Stimulated activated CD8-positive, alpha-beta memory T cell treated with anti-CD3 and anti-CD28 coated beads, Interleukin-15, amount 100 ng/mL, for 1 hour (primary cell): ENCODE measurements at places on chromosomes 13 and 19.

DNA sequence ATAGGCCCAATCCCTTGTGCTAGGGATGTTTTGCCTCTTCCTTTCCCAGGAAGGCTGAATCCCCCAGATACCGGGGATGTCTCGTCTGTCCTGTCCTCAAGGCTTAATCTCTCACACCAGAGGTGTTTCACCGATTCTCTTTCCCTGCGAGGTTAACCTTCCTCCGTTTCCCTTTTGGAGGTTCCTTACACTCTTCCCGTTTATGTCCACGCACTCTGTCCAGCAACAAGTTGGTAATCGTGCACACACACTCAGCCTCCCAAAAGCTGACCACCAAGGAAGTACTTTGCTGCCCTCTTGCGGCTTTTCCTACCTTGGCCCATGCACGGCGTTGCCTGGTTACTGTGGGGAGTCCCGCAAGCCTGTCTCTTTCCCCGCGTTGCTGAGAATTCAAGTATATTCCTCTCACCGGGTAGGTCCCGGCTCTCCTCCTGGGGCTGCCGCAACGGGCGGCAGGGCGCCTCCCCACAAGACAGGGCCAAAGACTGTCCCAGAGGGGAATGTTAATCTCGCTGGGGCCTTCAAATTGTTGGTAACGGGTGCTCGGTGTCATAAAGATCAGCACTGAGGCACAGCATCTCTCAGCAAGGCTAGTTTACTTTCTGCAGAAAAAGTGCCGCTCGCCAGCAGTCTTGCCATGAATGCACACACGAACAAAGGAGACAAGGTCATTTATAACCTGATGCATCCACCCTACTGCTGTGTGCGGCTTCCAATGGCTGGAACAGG is 36.7 kb upstream of the CD177 start:
- no peak for DNase-seq

GRCh38 chr19:45668342-45668871 is 386 bp downstream of the GIPR start:
- DNase-seq, result no peak

DNA sequence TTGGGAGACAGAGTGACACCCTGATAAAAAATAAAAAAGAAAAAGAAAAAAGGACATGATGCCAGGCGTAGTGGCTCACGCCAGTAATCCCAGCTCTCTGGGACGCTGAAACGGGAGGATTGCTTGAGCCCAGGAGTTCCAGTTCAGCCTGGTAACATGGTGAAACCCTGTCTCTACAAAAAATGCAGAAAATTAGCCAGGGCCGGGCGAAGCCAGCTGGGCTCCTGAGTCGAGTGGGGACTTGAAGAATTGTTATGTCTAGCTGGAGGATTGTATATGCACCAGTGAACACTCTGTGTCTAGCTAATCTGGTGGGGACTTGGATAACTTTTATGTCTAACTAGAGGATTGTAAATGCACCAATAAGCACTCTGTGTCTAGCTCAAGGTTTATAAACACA is 32.3 kb downstream of the TMPRSS9 start:
- no peak for DNase-seq

GRCh38 chr13:26280822-26281221 is 26.9 kb downstream of the CDK8 start:
- DNase-seq, result no peak

GRCh38 chr13:108306860-108307259 is 37.3 kb downstream of the TNFSF13B start:
- no peak for DNase-seq

- no peak for DNase-seq
Measured at GRCh38 chr19:18501832-18502231, 20.0 kb downstream of the ELL start.

DNA sequence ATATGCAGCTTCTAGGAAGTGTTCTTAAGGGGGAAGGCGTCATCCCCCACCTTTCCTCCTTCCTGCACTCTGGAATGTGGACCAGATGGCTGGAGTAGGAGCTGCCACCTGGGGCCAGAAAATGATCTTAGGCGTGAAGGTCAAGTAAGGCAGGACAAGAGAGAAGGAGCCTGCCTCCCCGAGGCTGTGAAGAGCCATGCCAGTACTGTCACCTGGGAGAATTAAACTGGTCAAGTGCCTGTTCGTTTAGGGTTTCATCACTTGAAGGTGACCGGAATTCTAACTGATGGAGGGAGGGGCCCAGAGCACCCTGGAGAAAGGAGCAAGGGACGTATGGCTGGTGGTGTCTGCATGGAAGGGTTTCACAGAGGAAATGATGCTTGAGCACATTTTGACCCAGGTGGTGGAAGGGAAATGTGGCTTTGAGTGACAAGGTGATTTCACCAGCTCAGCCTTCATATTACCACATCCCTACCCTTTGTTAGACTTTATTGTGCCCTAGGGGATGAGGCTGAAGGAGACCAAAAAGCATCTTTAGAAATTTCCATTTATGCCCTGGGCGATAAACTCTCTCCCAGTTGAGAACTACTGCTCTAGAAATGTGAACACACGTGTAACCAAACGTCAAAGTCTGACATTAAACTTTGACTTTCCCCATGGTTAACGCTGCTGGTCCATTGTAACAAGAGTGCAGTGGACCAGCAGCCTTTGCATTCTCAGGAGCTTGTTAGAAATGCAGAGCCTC is 37.5 kb downstream of the PPP2R1A start:
- DNase-seq, result no peak

DNA sequence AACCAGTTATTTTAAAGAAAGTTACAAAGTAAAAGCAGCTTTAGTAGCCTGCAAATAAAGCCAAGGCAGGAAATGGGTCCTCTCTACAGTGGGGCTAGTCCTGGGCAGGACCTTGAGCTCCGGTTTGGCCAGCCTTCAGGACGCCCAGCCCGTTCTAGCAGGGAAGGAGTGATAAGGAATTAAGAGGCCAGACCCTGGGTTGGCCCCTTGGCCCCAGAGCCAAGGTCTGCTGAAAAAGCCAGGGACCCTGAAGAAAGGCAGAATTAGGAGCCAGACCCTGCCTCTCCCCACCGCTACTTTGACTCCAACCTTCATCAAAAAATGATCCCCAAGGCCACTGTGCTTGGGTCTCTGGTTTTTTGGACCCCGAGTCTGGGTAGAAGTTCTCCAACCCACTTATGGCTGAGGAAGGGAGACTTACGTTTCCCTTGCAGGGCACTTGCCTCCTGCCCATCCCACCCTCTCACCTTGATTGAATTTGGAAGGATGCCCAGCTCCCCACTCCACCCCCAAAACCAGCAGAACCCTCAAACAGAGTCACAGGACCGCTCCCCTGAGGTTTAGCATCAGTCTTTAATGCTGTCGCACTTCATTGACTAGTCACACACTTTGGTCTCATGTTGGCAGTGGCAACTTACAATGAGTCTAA is 3.9 kb downstream of the DNAJB1 start:
- DNase-seq, result no peak

DNA sequence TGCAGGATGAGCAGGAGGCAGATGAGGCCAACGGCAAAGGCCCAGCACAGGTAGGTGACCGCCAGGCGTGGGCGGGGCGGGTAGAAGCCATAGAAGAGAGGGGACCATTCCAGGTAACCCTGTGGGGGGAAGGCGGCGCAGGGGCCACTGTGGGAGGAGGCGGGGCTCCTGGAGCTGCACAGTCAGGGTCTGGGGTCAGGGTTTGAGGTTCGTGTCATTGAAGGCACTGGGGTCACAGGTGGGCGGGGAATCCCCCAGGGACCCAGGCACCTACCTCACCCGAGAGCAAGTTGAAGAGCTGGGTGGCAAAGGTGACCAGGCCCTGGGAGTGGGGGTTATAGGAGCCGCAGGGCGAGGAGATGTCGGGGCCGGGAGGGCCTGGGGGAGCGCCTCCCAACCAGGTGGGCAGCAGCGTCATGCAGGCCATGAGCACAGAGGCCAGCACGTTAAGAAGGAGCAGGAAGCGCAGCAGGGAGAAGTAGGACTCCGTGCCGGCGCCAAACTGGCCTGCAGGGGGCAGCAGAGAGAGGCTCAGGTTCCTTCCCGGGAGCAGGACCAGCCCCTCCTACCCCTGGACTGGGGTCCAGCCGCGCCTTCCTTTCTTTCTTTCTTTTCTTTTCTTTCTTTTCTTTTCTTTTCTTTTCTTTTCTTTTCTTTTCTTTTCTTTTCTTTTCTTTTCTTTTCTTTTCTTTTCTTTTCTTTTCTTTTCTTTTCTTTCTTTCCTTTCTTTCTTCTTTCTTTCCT is 4.6 kb downstream of the TMC4 start:
- DNase-seq, result peak; percentile 92

GRCh38 chr19:16043156-16043757 is 33.0 kb upstream of the TPM4 start:
- DNase-seq, result no peak

GRCh38 chr13:44388427-44389059 is 14.9 kb downstream of the SERP2 start:
- DNase-seq, result no peak

- peak; percentile 64 for DNase-seq
Measured at GRCh38 chr19:29694669-29695627, 20.1 kb downstream of the C19orf12 start.

DNA sequence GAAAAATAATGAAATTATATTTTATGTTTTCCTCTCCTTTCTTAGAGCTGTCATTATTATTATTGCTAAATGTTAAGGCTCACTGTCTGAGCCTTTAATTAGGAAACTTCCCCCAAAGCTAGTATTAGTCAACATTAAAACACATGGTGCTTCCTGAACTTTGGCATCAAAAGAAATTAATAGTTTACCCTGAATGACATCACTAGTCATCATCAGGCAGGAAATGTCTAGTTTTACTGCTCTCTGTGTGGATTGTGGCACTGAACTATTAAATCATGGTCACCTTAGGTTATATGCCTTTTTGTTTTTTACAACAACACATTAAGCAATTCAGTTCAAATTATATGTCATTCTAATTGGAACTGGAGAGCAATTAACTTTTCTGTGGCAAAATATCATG is 595.5 kb downstream of the SLITRK1 start:
- DNase-seq, result no peak

DNA sequence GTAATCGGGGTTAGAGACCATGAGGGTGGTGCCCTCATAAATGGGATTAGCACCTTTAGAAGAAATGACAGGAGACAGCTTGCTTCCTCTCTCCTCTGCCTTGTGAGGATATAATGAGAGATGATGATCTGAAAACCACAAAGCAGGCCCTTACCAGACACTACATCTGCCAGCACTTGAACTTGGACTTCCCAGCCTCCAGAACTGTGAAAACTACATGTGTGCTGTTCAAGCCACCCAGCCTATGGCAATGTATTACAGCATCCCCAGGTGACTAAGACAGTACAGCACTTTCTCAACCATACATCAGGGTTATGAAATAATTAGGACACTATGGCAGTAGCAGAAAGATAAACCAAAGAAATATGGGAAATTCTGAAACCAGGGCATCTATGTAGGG is 7.4 kb downstream of the ZNF564 start:
- DNase-seq, result no peak

DNA sequence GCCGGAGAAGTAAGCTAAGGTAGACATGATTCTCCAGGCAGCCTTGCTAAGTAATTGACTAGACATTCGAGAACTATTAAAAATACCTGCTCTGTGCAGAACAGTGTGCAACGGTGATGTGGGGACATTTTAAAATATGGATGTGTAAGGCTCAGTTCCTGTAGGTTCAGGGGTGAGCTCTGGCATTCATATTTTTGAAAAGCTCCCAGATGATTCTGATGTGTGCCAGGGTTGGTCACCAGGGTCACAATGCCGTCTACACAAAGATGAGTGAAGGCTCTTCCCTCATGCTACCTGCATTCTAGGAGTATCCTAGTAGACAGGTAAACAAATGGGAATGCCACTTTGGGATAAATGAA is 702 bp upstream of the EPSTI1 start:
- DNase-seq, result no peak

GRCh38 chr19:49766930-49767299 is at the start of gene AP2A1:
Gene AP2A1 (plus strand): TSS chr19:49767001. CDS start chr19:49767134, 133 bp downstream.
- no peak for DNase-seq

DNA sequence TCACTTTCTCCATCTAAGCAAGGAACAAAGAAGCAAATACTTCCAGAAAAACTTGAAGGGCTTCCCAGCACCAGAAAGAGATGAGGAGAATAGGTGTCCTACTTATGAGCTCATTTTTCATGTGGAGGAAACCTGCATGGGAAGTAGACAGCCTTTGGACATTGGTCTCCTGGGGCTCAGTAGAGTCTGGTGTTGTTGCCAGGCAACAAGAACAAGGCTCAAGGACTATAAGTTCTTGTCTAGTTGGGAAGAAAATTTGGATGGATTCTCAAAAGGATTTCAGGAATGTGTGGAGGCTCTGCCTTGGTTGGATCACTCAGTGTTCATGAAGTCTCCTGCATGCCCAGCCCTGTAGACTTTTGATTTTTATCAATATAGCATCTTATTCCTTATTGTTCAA is 84.5 kb downstream of the MBNL2 start:
- DNase-seq, result no peak
